ENCODE measurements at places on chromosomes 7 and 10.
A peak's percentile ranks its signal among the peaks of the same experiment; 100 is the strongest.

GRCh38 chr10:31948021-31948420, 19.4 kb upstream of the ARHGAP12 start:
- no peak for DNase-seq

GRCh38 chr7:22587322-22587721, 87.3 kb upstream of the STEAP1B start:
- no peak for DNase-seq

DNA sequence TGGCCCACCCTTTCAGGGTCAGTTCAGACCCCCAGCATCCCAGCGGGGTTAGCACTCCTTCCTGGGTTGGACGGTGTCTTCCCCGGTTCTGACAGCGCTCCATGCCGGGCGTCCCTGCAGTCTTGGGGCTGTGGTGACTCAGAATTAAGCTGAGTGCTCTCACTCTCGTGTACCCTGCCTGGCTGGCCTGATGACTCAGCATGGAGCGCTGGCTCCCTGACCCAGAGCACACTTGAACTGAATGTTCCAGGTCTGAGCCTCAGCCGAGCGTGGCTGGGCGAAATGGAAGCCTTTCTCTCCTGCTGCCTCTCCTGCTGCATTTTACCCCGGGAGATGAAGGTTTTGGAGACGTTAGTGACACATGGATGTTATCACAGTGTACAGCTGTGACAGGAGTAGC, 7.1 kb downstream of the BAG3 start:
- DNase-seq = peak; percentile 21

- no peak for DNase-seq
Measured at GRCh38 chr7:57638666-57639065, 188.7 kb downstream of the ZNF716 start.

GRCh38 chr7:157770716-157771320, 434.0 kb downstream of the DNAJB6 start:
- no peak for DNase-seq

Data from activated naive CD4-positive, alpha-beta T cell treated with Interleukin-2 at 50 U/mL for 16 hours (primary cell).